NCI-H187 (cell line): ENCODE measurements at places on chromosomes 5 and 9.
A peak's percentile ranks its signal among the peaks of the same experiment; 100 is the strongest.

GRCh38 chr9:24257726-24258125, 288.0 kb downstream of the IZUMO3 start:
- no peak for DNase-seq

- no peak for DNase-seq
Observed at GRCh38 chr9:29865764-29866313, 2292.6 kb upstream of the C9orf72 start.

GRCh38 chr9:83979812-83980394, at the start of gene HNRNPK:
HNRNPK (minus strand) TSS chr9:83980215; CDS start chr9:83978252, 1,963 bp downstream.
- peak; percentile 90 for DNase-seq

- DNase-seq, result no peak
Observed at GRCh38 chr9:34536685-34537084, 13.9 kb upstream of the ENHO start.

- DNase-seq, result no peak
Observed at GRCh38 chr5:135386096-135386495, 12.9 kb downstream of the MACROH2A1 start.

GRCh38 chr5:172574871-172575223, 66.2 kb upstream of the NEURL1B start:
- no peak for DNase-seq

- no peak for DNase-seq
Observed at GRCh38 chr5:158888206-158888605, 211.5 kb downstream of the EBF1 start.

DNA sequence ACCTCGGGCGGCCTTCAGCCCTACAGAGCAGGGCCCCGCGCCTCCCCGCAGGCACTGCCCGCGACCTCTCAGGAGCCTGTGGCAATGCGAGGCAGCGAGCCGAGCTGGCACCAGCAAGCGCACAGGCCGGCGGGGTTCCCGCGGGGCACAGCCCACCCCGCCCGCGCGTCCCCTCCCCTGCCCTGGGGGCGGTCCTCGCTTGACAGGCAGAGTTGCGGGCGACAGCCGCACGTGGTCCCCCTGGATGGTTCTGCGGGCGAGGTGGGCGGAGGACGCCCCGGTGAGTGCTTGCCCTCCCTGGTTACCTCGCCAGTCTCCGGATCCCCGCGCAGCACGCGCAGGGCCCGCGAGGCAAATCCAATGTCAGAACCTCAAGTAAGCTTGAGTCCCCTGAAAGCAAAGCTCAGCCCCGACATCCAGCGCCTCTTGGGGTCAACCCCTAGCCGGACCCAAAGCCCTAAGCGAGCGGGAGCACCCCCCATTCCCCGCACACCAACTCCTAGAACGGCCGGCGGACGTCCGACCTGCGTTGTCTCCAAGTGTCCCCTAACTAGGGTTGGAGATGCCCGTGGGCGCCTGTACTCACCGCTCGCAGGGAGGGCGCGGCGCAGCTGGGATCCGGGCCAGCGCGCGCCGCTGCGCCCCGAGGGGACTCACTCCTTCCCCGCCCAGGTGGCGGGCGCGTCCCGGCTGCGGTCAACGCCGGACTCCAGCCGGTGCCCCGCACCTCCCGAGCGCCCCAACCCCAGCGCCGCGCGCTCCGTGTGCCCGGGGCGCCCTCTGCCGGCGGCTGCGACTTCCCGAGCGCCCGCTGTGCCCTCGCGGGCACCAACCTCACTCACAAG, at the start of gene DRD1:
Gene DRD1 (minus strand): TSS at position 123 of the 845 bp plus-strand sequence. CDS start 1,083 bp downstream, outside the sequence.
- peak; percentile 14 for DNase-seq

GRCh38 chr9:69585571-69585970, 86.6 kb downstream of the APBA1 start:
- DNase-seq, result no peak

- no peak for DNase-seq
Observed at GRCh38 chr9:72925126-72925789, 27.6 kb downstream of the ALDH1A1 start.

- DNase-seq, result no peak
Observed at GRCh38 chr5:149824846-149825245, 94.7 kb downstream of the PPARGC1B start.

- no peak for DNase-seq
Observed at GRCh38 chr9:109910671-109911518, 130.9 kb downstream of the PALM2AKAP2 start.

DNA sequence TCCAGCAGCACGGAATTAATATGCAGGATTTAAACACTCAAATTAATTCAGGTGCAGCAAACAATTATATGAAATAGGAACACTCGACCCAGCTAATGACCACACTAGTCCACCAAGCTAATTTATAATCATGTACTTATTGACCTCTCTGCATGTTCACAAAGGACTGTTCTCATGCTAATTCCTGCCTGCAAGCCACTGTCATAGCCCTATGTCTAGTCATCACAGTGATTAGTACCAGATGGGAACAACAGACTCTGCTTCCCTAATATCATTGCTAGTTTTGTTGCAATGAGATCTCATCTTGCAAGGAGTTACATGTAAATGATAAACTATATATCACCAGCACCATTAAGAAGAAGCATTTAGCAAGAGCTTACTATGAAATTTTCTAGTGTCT, 553.0 kb upstream of the GRAMD2B start:
- no peak for DNase-seq

- peak; percentile 25 for DNase-seq
Observed at GRCh38 chr5:161546470-161547301, at the start of gene GABRB2. GABRB2 (minus strand) TSS chr5:161546725; CDS start chr5:161546643, 82 bp downstream.

GRCh38 chr9:120723565-120723964, 9.3 kb upstream of the MEGF9 start:
- no peak for DNase-seq

DNA sequence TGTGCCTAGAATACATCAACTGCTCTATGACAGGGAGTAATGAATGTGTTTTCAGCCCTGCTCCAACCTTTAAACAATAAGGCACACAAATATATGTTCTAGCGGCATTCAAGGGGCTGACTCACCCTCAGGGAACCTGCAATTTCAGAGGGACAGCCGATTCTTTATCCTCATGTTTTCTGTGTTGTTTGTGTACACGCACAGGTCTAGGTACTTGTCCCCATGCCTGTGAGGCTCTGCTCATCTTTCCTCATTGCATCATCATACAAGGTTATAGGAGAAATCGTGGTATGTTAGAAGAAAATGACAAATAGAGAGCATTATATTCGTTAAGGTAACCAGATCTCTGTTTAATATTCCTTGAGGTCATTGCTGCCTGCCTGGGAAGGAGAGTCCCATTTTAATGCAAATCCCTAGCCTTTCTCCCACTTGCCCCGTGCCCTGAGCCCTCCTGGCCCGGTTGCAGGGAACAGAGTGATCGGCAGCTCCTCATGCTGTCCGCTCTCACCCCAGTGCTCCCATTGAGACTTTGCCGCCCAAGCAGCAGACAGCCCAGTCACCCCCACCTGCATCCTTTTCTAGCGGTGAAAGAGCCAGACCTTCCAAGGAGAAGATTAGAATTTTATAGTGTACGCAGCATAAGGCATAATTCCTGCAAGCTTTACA, 14.6 kb downstream of the MAP1B start:
- no peak for DNase-seq

- DNase-seq, result no peak
Observed at GRCh38 chr5:1663186-1663585, 136.5 kb downstream of the MRPL36 start.

- DNase-seq, result no peak
Observed at GRCh38 chr5:28009576-28009975, 971.2 kb upstream of the CDH9 start.

- DNase-seq, result no peak
Observed at GRCh38 chr9:70947086-70947485, 174.3 kb downstream of the TRPM3 start.

DNA sequence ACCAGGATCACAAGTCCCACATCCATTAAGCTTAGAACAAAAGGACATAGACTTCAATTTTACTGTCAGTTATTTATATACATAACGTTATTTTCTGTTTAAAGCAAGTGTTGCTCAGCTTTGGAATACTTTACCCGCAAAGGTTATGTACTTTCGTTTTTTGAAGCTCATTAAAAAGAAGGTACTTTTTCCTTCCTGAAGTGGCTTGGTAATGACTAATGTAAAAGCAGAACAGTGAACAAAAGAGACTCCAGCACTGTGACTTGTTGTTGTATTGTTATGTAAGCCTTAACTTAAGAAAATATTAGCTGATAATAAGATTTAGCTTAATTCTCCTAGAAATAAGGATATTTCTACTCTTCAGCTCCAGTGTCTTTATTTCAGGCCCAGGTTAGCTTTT, 97.3 kb upstream of the SLCO6A1 start:
- no peak for DNase-seq

- no peak for DNase-seq
Observed at GRCh38 chr5:28737222-28737621, 1698.8 kb upstream of the CDH9 start.

DNA sequence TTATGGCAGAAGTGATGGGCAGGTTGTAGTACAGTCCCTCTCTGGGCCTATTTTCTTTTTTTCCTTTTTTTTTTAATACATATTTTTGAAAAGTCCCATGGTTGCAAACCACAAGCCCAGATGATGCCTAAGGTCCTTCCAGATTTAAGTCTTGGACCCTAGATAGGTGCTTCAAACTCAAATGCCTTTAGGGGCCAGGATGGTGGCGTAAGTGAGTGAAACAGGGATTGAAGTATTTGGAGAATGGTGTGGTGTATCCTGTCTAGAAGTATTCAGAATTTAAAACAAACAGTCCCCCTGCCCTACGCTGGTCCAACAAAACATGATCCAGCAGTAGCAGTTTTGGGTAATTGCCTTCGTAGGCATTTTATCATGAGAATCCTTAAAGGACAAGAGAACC, 2.2 kb downstream of the TIGD6 start:
- DNase-seq, result no peak

- no peak for DNase-seq
Observed at GRCh38 chr9:3758816-3759576, 233.2 kb upstream of the RFX3 start.

DNA sequence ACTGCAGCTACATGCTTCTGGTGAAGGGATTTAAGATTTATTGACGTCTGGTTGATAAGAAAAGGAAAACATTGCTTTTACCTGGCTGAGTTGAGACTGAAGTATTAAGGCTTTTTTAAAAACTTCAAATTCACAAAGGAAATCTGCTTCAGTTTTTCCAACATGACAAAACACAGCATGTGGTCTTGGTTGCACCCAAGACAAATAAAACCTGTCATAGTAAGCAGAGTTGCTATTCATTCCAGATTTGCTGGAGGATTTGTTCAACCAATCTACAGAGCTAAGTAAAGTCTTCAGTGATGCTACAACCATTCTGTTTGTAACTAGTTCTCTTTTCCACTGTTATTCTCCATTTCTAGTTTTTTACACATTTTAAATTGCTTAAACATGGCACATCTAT, 11.3 kb downstream of the C5orf63 start:
- no peak for DNase-seq

DNA sequence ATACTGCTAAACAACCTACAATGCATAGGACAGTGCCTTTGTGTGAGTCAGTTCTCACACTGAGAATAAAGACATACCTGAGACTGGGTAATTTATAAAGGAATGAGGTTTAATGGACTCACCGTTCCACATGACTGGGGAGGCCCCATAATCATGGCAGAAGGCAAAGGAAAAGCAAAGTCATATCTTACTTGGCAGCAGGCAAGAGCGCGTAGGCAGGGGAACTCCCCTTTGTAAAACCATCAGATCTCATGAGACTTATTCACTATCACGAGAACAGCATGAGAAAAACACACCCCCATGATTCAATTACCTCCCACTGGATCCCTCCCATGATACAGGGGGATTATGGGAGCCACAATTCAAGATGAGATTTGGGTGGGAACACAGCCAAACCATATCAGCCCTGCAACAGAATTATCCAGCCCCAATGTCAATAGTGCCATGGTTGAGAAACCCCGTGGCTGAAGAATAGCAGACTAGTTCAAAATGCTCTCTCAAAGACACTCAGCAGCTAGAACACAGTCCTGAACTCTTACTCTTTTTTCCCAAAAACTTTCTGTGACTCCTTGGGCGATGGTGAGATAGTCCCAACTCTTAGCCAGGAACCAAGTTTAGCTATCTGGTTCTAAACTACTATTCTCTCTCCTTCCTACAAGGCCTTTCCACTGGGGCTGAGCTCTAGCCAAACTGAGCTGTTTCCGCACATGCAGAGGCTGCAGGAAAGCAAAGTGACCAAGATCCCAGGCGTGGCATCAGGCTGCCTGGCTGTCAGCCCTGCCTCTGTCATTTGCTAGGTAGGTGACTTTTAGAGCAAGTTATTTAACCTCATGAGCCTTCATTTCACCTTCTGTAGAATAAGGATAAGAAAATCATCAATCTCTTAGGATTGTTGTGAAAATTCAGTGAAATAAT, 21.7 kb downstream of the FAT2 start:
- no peak for DNase-seq

DNA sequence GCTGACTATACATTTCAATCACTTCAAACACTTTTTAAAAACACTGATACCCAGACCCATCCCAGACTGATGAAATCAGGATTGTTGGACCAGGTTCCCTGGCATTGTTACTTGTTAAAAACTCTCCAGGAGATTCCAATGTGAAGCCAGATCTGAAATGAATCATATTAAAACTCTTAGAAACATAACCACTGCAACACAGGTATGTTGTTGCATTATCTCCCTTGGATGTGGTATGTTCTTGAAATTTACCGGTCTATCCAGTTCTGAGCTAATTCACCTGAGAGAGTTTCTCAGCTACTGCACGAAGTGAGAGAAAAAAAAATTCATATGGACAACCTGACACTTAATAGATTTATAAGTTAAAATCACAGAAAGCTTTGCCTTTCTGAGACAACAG, 21.8 kb downstream of the MEF2C start:
- no peak for DNase-seq

GRCh38 chr9:137449931-137450538, 8.9 kb upstream of the ENTPD8 start:
- no peak for DNase-seq

DNA sequence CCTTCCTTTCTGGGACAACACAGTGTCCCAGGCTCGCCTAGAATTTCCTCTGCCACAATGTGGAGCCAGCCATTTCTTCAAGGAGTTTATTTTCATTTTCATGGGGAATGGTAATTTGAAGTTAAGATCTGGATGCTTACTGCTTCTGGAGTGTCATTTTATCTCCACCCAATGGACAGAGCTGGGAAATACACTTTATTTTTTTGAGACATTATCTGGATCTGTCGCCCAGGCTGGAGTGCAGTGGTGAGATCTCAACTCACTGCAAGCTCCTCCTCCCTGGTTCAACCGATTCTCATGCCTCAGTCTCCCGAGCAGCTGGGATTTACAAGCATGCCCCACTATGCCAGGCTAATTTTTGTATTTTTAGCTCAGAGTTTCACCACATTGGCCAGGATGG, 12.7 kb upstream of the THG1L start:
- peak; percentile 36 for DNase-seq

GRCh38 chr5:35920890-35921289, 17.5 kb downstream of the CAPSL start:
- DNase-seq, result no peak

- DNase-seq, result no peak
Observed at GRCh38 chr5:148910216-148910615, 83.8 kb downstream of the ADRB2 start.

- peak; percentile 78 for DNase-seq
Observed at GRCh38 chr5:73433982-73434342, 14.6 kb downstream of the FOXD1 start.
